ENCODE measurements at places on chromosomes 16 and 17.

GRCh38 chr16:9072806-9073341 lies 18.6 kb upstream of the HAPSTR1 start:
- no peak for DNase-seq

- no peak for DNase-seq
Observed at GRCh38 chr17:61478790-61479492, 26.7 kb downstream of the TBX4 start.

GRCh38 chr17:80698297-80698696 lies 153.7 kb downstream of the RPTOR start:
- no peak for DNase-seq

GRCh38 chr17:62965174-62965685 lies 805 bp upstream of the TANC2 start:
- no peak for DNase-seq

DNA sequence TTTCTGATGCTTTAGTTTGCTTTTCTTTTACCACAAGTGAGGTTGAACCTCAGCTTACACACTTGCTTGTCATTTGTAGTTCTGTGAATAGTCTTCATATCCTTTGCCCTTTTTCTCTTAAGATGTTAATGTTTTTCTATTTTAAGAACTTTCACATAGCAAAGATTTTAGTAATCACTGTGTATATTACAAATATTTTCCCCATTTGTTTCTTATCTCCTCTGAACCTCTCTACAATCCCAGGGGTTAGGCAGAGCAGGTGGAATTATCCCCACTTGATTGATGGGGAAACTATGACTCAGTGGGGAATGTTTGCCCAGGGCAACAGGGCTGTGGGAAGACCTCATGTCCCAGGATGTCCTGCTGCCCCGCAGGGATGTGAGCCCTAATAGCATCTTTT lies 11.7 kb upstream of the MYH3 start:
- DNase-seq = no peak

DNA sequence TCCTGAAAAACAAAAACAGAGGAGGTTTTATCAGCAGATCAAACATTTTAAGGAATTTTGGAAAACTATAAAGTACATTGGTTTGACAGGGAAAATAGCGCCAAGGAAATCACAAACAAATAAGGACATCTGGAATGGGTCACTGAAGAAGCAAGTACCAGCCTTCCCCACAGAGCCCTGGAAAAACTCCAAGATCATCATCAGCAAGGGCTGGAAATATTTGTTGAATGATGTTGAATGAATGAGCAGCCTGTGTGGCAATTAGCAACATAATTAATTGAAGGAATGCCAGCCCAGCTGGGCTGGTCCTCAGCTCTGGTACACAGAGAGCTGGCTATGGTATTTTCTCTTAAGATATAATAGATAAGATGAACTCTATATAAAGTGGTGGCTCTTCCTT lies 290.4 kb downstream of the HS3ST3A1 start:
- DNase-seq = no peak

GRCh38 chr17:72693956-72694355 lies 398.5 kb downstream of the SLC39A11 start:
- DNase-seq = no peak

- no peak for DNase-seq
Observed at GRCh38 chr17:57477522-57478362, 221.4 kb downstream of the MSI2 start.

DNA sequence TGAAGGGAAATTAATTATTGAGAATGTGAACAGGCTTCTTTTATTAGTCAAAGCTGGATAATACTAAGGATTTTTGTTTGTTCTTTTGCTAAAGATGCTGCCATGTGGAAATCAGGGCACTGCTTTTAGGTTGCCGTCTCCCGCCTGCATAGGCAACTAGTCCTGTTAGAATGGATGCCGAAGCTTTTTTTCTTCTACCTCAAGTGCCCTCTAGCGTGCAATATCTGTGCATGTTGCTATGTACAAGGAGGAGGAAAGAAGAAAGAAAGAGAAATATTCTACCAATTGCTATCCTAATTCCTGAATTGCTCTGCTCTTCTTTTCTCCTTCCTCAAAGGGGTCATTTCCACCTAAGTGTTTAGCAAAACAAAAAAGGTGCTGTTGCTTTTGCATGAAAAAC lies 5.2 kb upstream of the CDH8 start:
- DNase-seq = peak; percentile 36

DNA sequence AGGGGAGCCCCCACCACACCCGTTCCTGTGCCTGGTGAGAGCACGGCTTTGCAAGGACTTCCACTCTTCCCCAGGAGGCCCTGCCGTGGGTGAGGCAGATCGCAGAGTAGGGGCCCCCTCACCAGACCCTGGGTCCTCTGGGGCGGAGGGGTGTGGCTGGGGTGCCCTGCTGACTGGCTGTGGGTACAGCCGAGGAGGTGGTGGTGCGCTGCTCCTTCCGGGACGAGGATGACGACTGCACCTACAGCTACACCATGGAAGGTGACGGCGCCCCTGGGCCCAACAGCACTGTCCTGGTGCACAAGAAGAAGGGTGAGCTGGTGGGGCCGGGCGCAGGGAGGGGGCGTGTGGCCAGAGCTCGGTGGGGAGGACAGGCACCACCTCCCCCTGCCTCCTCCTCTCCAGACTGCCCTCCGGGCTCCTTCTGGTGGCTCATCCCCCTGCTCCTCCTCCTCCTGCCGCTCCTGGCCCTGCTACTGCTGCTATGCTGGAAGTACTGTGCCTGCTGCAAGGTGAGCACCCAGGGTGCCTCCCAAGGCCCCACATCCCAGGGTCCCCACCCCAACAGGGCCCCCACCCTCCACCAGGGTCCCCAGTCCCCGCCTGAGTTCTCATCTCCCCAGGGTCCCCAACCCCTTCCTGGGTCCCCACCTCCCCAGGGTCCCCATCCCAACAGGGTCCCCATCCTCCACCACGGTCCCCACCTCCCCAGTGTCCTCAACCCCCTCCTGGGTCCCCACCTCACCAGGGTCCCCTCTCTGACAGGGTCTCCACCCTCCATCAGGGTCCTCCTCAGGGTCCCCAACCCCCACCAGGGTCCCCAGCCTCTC lies 16.1 kb downstream of the ITGB4 start:
- no peak for DNase-seq

GRCh38 chr16:88602091-88602490 lies 31.9 kb downstream of the ZC3H18 start:
- no peak for DNase-seq

Data from nephron progenitor cell (in vitro differentiated cells).